Thymus (tissue), 14 donors: ENCODE measurements at places on chromosomes 7 and 10.

DNA sequence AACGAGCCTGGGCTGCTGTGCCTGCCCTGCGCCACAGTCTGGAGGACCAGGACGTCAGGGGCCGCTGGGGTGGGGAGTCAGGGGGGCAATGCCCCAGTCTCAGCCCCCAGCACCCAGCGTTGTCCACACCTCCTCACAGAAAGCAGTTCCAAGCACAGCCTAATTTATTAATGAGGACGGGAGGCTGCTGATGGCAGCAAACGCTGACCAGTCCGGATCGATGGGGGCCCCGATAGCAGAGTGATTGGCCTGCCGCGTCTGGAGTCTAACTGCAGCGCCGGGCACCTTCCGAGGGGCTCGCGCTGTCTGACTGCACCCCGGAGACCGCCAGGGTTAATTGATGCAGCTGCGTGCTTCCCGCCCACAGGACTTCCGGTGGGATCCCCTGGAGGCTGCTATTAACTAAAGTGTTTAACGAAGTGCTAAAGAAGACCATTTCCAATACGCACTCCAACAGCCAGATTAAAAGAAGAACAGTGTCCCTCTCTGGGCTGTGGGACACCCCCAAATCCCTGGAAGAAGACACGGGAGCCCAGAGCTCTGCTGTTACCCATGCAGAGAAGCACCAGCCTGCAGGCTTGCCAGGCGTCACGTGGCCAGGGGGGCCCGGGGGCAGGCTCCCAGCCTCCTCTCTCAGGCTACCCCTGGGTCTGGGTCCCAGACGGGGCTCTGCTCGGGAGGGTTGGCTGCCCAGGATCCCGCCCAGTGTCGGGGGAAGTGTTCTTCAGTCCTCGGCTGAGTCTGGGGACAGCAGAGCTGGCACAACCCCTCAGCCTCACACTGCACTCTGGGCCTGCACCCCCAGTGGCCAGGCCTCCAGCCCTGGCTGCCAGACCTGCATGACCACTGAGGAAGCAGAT, 63.8 kb downstream of the MICALL2 start:
- DNase-seq, result no peak

DNA sequence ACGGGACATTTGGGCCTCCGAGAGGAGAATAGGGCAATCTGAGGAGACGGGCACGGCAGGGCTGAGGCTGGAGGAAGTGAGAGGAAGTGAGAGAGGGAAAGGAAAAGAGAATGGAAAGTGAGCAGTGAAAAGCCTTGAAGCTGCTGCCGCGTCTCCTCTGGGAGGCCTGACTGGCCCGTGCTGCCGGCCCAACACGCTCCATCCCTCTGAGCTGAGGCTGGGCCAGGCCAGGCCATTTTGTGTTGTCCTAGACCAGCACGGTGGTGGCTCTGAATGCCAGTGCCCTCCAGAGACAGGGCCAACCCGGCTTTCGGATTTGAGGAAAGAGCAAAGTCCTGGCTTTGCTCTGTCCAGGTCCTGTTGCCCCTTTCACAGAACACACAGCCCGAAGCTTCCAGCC, 361.1 kb upstream of the SHH start:
- DNase-seq, result no peak

DNA sequence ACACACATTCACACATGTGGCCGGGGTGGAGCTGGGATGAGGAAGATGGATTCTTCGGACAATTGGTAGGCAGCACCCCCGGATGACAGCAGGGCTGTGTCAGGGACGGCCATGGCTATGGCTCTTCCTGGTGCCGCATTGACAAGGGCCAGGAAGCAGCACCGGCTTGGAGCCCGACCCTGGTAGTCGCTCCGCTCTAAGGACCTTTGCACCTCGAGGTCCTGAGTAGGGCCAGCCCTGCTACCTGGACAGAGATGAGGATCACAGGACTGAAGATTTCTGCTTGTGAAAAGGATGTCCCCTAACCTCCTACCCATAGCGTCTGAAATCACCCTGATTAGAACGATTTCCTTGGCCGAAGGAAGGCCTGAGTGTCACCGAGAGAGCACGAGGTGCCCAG, 134.1 kb downstream of the ADARB2 start:
- no peak for DNase-seq

GRCh38 chr7:15752377-15752776, 65.9 kb upstream of the MEOX2 start:
- DNase-seq, result no peak

DNA sequence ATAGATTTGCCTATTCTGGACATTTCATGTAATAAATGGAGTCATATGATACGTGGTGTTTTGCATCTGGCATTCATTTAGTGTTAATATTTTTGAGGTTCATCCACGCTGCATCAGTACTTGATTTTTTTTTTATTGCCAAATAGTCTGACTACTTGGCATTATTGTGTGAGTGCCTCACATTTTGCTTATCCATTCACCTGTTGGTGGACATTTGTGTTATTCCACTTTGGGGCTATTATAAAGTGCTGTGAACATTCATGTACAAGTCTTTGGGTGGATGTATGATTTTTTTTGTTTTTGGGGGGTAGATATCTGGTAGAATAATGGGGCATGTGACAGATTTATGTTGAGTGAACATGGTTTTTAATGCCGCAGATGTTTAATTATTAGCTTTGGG, 19.7 kb downstream of the CUL1 start:
- DNase-seq, result no peak

GRCh38 chr7:135240441-135240840, 6.8 kb downstream of the STRA8 start:
- no peak for DNase-seq

DNA sequence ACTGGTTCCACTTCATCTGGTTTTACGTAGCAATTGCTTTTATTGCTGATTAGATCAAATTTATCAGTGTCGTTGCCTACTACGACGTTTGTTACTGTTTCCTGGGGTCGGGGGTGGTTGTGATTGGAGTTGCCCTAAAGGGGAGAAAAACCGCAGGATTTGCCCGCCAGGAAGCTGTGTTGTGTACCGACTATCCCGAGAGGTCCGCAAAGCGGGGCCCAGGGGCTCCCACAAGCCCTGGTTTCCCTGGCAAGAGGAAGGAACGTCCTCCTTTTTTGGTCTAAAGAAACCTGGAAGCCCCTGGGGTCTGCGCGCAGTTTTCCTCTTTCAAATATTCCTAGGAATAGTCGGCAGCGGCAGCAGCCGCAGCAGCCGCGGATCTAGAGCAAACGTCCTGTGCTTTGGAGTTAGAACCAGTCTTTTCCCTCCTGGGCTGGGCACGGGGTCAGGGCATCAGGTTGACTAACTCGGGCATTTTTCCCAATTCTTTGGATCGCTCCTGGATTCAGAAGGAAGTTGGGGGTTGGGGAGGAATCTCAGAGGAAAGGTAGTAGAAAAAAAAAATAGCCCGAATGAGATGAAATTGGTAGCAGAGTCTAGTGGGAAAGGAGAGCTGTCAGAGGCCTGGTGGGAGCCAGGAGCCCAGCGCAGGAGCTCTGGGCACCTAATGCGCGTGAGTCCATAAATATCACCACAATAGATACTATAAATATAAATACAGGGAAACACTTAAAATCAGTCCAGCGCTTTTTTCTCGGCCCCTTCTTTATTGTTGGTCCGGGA, 4.6 kb downstream of the VAX1 start:
- no peak for DNase-seq

GRCh38 chr7:159046300-159046699, 98.4 kb downstream of the VIPR2 start:
- DNase-seq, result no peak

DNA sequence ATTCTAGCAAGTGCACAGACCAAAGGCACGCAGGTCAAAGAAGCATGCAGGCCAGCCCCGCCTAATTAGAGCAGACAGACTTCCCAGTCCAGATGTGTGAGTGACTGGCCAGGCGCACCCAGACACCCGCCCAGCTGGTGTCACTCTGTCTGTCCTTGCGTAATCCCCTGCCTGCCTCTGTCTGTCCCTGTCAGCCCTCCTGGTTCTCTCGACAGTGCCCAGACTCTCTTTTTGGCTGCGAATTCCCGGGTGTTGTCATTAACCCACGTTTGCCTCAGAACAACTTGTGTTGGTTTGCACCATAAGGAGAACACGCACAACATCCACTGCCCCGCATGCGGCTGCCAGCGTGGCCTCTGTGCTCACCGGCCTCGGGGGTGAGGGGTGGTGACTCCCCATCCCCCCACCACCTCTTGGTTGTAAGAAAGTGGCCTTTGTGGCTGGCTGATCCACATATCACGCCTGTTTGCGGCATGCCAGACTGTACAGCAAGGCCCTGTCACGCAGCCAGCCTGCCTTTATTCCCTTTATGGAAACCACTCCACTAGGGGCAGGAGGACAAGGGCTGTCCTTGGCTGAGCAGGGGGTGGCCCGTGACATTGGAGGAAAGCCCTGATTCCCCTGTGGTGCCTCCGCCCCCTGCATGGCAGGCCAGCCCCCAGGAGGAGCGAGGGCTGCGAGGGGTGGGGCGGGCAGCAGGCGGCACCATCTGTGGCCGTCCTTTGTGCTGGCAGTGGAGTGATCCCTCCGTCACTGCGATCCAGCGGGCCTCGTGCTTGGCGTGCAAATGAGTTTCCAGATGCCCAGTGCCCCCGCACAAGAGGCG, 72.8 kb upstream of the PPIF start:
- no peak for DNase-seq

DNA sequence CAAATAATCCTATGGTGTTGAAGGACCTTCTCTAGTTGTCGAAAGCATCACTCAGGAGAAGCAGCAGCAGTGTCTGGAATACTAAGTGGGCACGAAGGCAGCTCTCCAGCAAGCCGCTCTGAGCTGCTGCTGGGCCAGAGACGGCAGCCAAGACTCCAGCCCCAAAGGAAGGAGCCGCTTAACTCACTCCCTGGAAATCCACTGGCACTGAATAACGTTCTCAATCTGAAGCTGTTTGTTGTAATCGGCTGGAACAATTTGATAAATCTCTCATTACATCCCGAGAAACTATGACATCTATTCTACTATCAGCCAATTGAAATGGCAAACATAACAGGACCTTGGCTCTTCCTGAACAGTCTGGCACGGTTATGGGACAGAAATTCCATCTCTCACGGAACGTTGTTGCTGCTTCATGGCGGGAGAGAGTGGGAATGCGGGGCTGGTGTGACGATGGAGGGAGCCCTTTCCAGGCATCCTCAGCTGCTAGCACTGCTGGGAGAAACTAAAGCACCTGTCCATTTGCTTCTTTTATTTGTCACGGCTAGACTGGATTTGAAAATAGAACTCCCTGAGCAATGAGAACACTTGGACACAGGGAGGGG, 331.5 kb upstream of the RNF32 start:
- DNase-seq, result no peak

GRCh38 chr10:76195654-76196390, 764.4 kb downstream of the LRMDA start:
- DNase-seq, result no peak

DNA sequence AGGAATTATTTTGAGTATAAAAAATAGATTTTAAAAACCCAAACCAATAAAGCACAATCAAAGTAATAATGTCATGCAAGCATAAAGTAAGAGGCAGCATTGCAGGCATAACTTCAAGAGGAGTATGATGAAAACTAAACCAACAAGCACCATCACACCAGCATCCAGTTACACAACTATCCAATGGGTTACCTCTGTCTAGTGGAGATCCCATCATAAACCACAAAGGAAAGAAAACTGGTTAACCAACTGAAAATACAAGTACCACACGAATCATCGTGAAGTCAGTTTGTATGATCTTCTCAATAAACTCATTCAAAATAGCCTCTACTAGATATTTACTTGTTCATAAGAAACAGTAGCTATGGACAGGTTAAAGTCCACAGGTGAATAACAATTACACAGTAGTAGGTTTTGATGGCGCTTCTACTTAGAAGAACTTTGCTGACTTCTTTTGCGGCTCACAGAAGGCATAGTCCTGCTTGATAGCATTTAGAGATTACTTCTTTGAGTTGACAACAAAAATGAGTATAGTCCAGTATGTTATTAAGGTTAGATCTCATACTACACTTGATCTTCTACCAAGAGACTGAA, 116.6 kb downstream of the MICU1 start:
- DNase-seq, result no peak

GRCh38 chr10:33772370-33773252, 438.1 kb upstream of the NRP1 start:
- peak; percentile 47 for DNase-seq

DNA sequence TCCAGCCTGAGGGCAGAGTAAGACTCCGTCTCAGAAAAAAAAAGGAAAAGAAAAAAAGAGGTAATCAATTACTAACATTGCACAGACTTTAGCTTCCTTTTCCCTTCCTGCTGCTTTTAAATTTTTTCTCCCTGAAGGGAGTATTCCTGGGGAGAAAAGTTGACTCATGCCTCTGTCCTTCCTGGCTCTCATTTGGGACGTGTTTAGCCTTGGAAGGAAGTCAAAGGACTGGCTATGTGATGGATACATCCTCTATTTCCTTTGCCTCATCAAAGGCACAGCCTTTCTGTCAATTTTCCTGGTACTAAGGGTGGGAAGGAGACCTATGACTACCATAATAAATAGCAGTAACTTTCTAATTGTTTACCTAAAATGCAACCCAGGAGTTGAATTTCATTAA, 77.6 kb downstream of the ITGA8 start:
- no peak for DNase-seq

DNA sequence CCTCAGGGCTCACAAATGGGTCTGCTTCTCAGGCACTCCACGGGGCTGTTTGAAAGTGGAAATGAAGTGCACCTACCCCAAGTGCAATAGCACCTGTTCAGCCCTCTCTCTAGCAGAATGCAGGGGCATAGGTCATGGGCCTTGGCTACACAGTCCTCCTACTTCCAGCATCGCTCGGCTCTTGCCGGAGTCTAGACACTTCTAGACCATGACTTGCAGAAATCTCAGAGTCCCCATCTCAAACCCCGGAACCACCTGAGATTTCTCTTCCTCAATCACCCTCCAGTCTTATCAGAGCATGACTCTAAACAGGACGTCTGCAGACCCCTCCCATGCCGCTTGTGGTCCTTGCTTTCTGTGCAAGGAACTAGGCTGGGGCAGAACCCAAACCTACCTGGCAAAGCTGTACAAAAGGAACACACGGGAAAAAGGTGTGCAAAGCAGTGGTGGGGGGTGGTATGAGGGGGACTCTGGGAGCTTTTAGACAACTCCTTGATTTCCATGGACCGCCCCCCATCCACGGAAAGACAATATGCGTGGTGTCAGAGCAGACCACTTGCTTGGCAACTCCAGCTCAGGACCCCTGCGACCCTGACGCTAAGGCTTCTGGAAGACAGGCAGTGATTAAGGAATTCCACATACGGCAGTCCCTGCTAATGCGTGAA, 13.8 kb downstream of the TMEM273 start:
- DNase-seq, result no peak

- DNase-seq, result no peak
Observed at GRCh38 chr10:116654816-116655215, 34.1 kb downstream of the PNLIPRP2 start.

GRCh38 chr10:125140151-125140550, 20.2 kb downstream of the CTBP2 start:
- no peak for DNase-seq
